ENCODE measurements at places on chromosomes 11 and 22.

GRCh38 chr11:120343429-120343828 is 7.2 kb downstream of the ARHGEF12 start:
- no peak for DNase-seq

GRCh38 chr11:73321604-73322381 is 13.7 kb downstream of the ARHGEF17 start:
- DNase-seq = no peak

DNA sequence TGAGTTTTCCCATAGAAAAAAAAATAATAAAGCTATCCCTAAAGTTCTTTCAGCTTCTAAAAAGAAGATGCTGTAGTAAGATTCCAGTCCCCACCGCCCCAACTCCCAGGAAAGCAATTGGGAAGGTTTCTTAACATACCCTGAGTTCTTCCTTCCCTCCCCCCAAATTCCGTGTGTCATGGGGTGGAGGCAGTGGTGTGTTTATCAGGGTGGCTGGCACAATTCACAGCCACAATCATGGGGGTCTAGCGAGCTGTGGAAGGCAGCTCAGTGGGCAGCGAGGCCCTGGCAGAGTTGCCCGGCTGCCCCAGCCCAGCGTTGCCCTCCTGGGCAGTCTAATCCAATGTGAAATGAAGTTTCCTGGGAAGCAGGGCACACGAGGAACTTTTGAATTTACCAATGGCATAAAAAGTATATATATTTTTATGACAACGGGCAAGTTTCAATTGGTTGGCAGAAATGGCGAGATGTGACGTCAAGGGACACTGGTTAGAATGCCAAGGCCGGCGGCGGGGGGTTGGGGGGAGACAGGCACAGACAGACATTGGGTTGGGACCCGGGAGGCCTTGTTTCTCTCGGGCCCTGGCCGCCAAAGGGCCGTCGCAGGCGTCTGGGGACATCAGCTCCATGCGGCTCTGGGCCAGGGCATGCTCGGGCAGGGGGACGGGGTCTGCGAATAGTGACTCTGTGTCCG is 80.7 kb upstream of the PPARA start:
- DNase-seq = no peak

DNA sequence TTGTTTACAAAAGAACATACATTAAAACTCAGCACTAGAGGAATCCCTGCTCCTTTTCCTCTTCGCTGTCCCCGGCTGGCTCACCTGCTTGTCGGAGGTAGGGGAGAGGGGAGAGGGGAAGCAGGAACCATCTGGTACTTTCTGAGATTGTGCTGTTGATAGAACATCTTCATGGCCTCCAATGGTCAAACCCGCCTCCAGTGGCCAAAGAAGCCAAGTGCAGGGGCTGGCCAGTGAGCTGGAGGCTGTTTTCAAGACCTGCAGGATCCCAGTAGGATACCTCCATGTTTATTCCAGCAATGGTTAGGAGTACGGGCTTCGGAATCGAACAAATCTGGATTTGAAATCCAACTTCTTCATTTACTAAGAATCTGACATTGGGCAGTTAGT is 92.6 kb downstream of the PKNOX2 start:
- DNase-seq = no peak

GRCh38 chr11:4921796-4922195 is 2.3 kb downstream of the OR51G1 start:
- no peak for DNase-seq

DNA sequence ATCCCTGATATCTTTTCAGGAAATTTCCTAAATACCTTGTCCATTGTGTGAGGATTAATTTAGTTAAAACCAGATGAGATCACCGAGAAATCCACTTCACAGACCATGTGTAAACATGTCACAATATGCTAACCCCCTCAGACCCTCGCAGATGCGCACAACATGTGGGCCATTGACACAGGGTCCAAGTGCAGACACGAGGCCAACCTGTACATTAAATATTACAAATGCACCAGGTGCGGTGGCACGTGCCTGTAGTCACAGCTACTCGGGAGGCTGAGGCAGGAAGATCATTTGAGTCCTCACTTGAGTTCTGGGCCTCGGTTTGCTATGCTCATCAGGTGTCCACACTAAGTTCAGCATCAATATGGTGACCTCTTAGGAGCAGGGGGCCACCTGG is 9.9 kb upstream of the TMPRSS4 start:
- DNase-seq = no peak

DNA sequence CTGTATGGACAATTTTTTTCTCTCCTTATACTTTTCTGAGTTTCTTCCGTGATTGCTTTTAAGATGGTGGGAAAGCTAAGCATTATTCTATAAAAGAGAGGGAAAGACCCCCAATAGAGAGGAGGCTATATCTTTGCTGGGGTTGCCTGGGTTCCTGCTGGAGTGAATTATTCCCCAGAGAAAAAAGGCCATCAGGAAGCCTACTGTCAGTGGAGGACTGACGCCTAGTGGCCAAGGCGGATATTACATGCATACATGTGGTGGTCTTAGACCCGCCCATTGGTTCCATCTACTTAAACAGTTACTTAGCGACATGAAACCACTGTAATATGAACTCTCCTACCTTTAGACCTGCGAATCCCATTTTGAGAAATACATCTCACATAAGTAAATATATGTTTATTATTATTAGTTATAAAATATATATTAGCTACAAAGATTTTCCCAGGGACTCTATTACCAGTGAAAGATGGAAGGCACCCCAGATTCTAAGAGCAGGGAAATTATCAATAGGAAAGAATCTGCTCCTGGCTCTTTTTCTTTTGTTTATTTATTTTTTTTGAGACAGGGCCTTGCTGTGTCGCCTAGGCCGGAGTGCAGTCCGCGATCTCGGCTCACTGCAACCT is 15.7 kb upstream of the PGA3 start:
- DNase-seq = peak; percentile 71

- no peak for DNase-seq
Measured at GRCh38 chr11:18713646-18714442, 12.1 kb downstream of the IGSF22 start.

GRCh38 chr11:127601578-127601977 is 601.0 kb upstream of the KIRREL3 start:
- no peak for DNase-seq

DNA sequence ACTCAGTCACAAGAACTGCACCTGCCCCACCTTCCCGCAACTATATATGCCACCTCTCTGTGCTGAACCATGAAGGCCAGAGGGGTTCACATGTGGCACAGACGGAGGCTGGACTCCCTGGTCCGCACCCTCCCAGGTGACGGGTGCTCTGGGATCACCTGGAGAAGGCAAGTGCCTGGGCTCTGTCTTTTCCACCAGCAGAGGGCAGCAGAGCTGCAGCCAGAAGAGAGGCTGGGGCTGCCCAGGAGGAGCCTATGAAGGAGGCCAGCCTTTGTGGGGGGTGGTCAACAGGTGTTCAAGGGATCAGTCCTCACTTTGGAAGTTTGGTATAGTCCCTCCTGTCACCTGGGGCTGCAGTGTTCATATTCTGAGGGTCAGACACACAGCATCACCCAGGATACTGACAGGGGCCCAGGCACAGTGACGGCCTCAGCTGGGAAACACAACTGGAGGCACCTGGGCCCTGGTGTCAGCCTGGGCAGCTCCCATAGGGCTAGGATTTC is 39.2 kb upstream of the IGLL5 start:
- DNase-seq = peak; percentile 52

GRCh38 chr11:125902277-125902926 is 604 bp downstream of the PUS3 start:
- DNase-seq = no peak

GRCh38 chr11:128720522-128720985 is 26.7 kb downstream of the FLI1 start:
- no peak for DNase-seq

- DNase-seq = no peak
Measured at GRCh38 chr11:67332081-67332691, 21.2 kb downstream of the POLD4 start.

- no peak for DNase-seq
Measured at GRCh38 chr22:38578505-38578904, 8.5 kb upstream of the DMC1 start.

- no peak for DNase-seq
Measured at GRCh38 chr11:2114430-2115241, 24.6 kb downstream of the IGF2 start.

DNA sequence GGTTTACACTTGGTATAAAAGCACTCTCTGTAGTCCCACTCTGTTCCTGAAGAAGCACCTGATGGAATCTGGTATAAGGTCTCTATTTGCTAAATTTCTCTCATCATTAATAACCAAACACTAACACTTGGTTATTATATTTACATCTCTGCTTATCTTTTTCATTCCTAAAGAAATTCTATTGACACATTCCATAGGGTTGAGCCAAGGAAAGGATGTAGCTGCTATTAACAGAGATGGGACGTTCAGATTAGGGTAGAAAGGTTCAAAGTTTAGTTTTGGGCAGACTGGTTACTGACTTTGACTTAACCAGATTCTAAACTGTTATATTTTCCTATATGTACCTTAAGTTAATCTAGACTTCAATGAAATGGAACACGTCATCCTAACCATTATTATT is 91.5 kb downstream of the RSF1 start:
- DNase-seq = no peak

GRCh38 chr11:66316849-66317251 is at the start of gene CD248:
CD248 (minus strand) TSS chr11:66317044; CDS start chr11:66317027, 17 bp downstream.
- no peak for DNase-seq

- no peak for DNase-seq
Measured at GRCh38 chr11:72111300-72112142, 974 bp downstream of the ANAPC15 start.

DNA sequence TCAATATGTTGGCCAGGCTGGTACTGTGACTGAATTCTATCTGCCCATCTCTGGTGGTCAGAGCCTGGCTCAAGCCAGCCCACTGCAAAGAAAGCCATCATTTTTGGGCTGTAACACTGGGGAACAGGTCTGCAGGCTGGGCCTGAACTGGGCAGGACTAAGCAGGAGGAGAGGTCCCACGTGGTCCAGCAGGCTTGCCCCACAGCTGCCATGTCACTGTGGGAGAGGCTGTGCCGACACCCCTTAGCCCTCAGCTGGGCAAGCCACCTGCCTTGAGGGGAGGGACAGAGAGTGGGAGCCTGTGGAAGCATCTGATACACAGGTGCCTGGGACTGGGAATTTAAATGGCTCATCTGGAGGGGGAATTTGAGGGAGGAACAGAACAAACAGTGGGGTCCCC is 66.7 kb upstream of the CLTCL1 start:
- DNase-seq = no peak

DNA sequence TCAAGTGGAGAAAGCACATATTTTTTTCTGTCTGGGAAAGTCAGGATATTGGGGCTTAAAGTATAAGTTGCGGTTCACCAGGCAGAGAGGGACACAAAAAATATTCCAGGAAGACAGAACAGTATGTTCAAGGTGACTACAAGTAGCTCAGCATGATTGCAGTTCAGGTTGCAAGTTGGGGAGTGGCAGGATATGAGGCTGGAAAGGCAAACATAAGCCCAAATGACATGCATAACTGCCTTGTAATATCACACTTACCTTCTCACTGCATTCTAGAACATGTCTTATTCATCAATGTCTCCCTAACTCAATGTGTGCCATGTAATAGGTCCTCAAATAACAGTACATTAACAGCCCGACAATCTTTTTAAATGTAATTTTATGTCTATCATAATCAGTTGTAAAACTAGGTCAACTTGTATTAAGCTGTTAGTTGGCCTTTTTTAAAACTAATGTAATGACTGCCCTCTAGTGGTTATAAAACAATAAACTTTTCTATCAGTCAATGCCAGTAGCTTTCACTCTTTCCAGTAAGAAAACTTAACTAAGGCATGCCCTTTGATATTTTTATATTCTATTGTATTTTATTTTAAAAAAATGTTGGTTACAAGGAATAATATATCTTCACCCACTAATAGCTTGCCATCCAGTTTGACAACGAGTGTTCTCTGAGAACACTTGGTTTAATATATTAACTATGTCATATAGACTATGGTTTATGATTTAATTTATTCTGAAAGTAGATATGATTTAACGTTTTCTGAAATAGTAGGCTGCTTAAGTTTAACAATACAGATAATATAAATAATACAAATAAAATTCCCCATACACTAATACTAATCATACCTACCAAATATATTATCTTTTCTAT is 39.4 kb upstream of the CFAP300 start:
- no peak for DNase-seq

DNA sequence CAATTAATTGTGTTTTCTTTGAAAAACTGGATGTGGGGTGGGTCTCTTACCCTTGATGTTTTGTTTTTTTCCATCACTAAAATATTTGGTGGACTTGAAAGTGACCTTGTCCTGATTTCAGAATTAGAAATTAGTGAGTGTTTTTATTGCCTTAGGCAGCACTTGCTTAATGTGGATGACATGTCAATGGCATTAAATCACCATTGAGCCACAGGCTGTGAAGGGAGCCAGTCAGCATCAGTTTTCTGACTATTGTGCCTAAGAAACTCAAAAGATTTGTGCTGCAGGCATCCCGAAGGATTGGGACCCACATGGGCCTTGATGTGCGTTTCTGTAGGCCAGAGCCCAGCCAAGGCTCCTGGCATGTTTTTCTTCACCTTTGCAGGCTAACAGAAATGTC is 53.8 kb downstream of the SWAP70 start:
- DNase-seq = no peak

- no peak for DNase-seq
Measured at GRCh38 chr11:11346303-11346702, 6.7 kb downstream of the CSNK2A3 start.

- no peak for DNase-seq
Measured at GRCh38 chr22:23279781-23280180, 99.5 kb downstream of the BCR start.

DNA sequence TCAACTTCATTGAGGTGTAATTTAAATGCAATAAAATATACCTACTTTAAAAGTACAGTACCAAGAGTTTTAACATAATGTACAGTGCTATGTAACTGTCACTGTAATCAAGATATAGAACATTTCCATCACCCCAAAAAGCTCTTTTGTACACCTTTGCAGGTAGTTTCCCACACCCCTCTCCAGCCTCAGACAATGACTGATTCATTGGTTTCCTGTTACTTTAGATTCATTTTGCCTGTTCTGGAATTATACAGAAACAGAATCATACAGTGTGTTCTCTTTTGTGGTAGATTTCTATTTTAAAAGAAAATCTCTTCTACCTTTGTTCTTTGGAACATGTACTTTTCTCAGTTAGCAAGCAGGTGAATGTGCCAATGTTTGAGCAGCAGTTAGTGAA is 38.2 kb downstream of the SHISA8 start:
- no peak for DNase-seq

DNA sequence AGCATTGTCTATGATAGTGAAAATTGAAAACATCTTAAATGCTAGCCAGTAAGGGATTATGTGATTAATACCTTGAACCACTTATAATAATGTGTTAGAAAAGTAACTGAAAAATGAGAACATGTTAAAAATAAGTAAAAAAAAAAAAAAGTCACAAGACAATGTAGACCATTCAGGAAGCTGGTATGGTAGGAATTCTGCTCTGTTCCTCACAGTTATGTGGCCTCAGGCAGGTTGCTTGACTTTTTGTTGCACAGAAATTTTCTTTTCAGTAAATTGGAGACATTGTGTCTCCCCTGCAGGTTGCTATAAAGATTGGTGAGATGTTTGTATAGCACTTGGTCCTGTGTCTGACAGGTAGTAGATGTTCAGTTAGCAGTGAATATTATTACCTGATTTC is 17.3 kb upstream of the PLET1 start:
- DNase-seq = no peak

- no peak for DNase-seq
Measured at GRCh38 chr11:46874586-46874985, 28.5 kb upstream of the CKAP5 start.

GRCh38 chr11:79959318-79959717 is 518.5 kb upstream of the TENM4 start:
- DNase-seq = no peak

GRCh38 chr11:57639321-57640067 is 10.2 kb downstream of the YPEL4 start:
- no peak for DNase-seq

Measured in stimulated activated CD8-positive, alpha-beta memory T cell treated with anti-CD3 and anti-CD28 coated beads, Interleukin-7, amount 100 ng/mL, for 1 hour (primary cell).